ENCODE measurements at places on chromosomes 12 and 14. TPM values are rescaled to one million over a fixed set of nuclear protein-coding genes. Genes with fewer than 3 reads are reported as not detected.

GRCh38 chr12:26058818-26059217 is 66.0 kb downstream of the BHLHE41 start:
- no peak for DNase-seq
- H3K4me3 ChIP-seq: no peak overlapping the region
- peaks cover 18% of the 10 kb centered on the region for H3K4me1 ChIP-seq
- no peaks in the 10 kb centered on the region for H3K27me3 ChIP-seq
- H3K36me3 ChIP-seq: 0 out of 2 replicates have a peak, but pooled peaks cover 4% of the 10 kb centered on the region

DNA sequence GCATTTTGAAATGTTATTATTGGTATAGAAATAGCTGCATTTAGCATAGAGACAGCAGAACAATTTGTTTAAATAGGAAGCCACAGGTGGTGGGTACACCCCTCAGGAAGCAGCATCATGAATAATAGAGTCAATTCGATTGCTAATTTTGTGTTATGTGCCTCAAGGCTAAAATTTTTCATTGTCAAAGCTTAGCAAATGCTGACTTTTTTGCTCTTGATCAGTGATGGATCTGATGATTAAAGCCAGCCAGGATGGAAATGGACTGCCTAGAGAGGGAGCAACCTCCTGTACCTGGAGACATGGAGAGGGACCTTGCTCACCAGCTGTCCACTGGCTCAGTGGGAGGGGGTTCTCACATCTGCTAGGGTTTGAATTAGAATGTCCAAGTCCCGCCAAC is 4.5 kb upstream of the KRT8 start:
- 0 out of 2 replicates have a peak, but pooled peaks cover 1% of the 10 kb centered on the region for H3K36me3 ChIP-seq
- H3K27me3 ChIP-seq: no peaks in the 10 kb centered on the region
- DNase-seq: no peak
- H3K27ac ChIP-seq: peak overlapping the region; percentile 99
- H3K4me1 ChIP-seq: peaks cover 57% of the 10 kb centered on the region
- peak overlapping the region; percentile 19 for H3K4me3 ChIP-seq

GRCh38 chr12:56751712-56752598 is at the start of gene PRIM1:
TSS of gene PRIM1 (minus strand) at chr12:56752323. CDS start at chr12:56752298, 25 bp downstream.
- H3K36me3 ChIP-seq: 0 out of 2 replicates have a peak, but pooled peaks cover 1% of the 10 kb centered on the region
- H3K4me3 ChIP-seq: peak within 1 kb of the TSS; percentile 66
- H3K4me1 ChIP-seq: peaks cover 8% of the 10 kb centered on the region
- peak; percentile 71 for DNase-seq

GRCh38 chr14:51533160-51533559 is 118.5 kb upstream of the FRMD6 start:
- H3K4me1 ChIP-seq: peaks cover 43% of the 10 kb centered on the region
- H3K36me3 ChIP-seq: no peaks in the 10 kb centered on the region
- peak overlapping the region; percentile 99 for H3K27ac ChIP-seq
- H3K4me3 ChIP-seq: no peak overlapping the region
- peak; percentile 59 for DNase-seq

GRCh38 chr12:10331642-10332239 is 24.1 kb downstream of the KLRD1 start:
- H3K4me3 ChIP-seq: no peak overlapping the region
- no peaks in the 10 kb centered on the region for H3K36me3 ChIP-seq
- peak; percentile 19 for DNase-seq
- no peak overlapping the region for H3K27ac ChIP-seq
- H3K4me1 ChIP-seq: no peaks in the 10 kb centered on the region

DNA sequence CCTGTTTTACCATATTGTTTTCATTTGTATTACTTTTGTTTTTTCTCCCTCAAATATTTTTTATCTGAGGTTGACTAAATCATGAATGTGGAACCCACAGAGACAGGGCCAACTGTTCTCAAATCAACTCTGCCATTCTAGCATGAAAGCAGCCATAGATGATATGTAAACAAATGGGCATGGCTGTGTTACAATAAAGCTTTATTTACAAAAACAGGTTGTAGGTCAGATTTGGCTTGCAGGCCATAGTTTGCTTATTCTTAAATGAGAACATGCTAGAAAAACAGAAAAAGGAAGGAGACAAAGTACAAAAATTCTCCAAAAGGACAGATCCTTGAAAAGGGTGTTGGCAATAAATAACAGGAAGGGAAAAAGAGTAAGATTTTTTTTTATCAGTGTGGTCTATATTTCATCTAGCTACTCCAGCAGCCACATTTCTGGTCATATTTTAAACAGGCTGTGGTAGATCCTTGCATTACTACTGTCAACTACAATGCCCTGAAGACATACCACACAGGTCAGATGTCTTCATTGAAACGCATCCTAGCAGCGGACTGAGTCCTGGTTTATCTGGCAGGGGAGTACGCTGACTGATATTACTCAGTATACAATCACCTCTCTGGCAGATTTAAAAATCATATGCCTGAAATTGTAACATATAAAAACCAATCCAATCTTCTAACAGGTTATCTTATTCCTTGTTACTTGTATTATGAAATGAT is 42.9 kb downstream of the SPPL3 start:
- H3K27me3 ChIP-seq: no peaks in the 10 kb centered on the region
- no peaks in the 10 kb centered on the region for H3K36me3 ChIP-seq
- no peaks in the 10 kb centered on the region for H3K4me1 ChIP-seq
- H3K4me3 ChIP-seq: no peak overlapping the region

GRCh38 chr12:90390947-90391346 is 564.0 kb downstream of the CCER1 start:
- DNase-seq: no peak
- H3K4me1 ChIP-seq: 0 out of 2 replicates have a peak, but pooled peaks cover 8% of the 10 kb centered on the region
- no peaks in the 10 kb centered on the region for H3K36me3 ChIP-seq

GRCh38 chr14:95364481-95365209 is 44.9 kb upstream of the CLMN start:
- H3K27me3 ChIP-seq: no peaks in the 10 kb centered on the region
- no peak for DNase-seq
- H3K4me1 ChIP-seq: no peaks in the 10 kb centered on the region
- H3K4me3 ChIP-seq: no peak overlapping the region

GRCh38 chr12:107622001-107622400 is 63.6 kb upstream of the PWP1 start:
- H3K4me1 ChIP-seq: no peaks in the 10 kb centered on the region
- no peaks in the 10 kb centered on the region for H3K36me3 ChIP-seq
- H3K27ac ChIP-seq: no peak overlapping the region
- no peak overlapping the region for H3K4me3 ChIP-seq
- DNase-seq: no peak

DNA sequence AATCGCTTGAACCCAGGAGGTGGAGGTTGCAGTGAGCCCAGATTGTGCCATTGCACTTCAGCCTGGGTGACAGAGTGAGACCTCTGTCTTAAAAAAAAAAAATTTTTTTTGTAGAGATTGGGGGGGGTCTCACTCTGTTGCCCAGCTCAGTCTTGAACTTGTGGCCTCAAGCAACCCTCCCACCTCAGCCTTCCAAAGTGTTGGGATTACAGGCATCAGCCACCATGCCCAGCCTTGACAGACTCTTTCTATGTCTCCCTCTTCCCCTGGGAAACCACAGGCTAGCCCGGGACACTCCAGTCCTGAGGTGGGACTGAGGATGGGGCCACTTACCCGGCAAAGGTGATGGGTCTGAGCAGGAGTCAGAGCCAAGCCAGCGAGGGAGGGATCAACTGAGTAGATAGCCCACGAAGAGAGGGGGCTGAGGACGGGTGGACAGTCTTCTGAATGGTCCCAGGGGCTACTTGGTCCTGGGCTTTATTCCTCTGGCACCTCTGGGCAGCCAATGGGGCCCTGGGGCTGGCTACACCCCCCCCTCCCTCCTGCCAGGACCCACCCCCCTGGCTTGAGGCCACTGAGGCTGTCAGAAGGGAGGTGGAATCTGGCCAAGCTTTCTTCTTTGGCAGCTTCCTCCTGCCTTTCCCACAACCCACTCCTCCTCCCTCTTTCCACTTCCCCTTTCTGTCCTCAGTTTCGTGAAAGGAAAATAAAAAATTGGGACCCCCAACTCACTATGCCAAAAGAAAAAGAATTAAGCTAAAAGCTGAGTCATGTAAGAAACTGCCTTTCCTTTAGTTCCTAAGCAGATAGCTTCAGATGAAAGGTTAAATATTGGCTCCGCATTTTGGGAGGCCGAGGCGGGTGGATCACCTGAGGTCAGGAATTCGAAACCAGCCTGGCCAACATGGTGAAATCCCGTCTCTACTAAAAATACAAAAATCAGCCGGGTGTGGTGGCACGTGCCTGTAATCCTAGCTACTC is at the start of gene SDS:
Gene SDS, minus strand, starts transcription at position 453 of the 981 bp plus-strand sequence. CDS start 4,179 bp downstream, outside the sequence.
- no peak for DNase-seq
- no peaks in the 10 kb centered on the region for H3K4me1 ChIP-seq
- H3K27ac ChIP-seq: no peak within 1 kb of the TSS
- H3K27me3 ChIP-seq: no peaks in the 10 kb centered on the region

GRCh38 chr12:55008944-55009585 is 10.7 kb upstream of the NEUROD4 start:
- peaks cover 20% of the 10 kb centered on the region for H3K27me3 ChIP-seq
- H3K36me3 ChIP-seq: no peaks in the 10 kb centered on the region
- no peak for DNase-seq
- H3K4me3 ChIP-seq: no peak overlapping the region
- no peak overlapping the region for H3K27ac ChIP-seq

DNA sequence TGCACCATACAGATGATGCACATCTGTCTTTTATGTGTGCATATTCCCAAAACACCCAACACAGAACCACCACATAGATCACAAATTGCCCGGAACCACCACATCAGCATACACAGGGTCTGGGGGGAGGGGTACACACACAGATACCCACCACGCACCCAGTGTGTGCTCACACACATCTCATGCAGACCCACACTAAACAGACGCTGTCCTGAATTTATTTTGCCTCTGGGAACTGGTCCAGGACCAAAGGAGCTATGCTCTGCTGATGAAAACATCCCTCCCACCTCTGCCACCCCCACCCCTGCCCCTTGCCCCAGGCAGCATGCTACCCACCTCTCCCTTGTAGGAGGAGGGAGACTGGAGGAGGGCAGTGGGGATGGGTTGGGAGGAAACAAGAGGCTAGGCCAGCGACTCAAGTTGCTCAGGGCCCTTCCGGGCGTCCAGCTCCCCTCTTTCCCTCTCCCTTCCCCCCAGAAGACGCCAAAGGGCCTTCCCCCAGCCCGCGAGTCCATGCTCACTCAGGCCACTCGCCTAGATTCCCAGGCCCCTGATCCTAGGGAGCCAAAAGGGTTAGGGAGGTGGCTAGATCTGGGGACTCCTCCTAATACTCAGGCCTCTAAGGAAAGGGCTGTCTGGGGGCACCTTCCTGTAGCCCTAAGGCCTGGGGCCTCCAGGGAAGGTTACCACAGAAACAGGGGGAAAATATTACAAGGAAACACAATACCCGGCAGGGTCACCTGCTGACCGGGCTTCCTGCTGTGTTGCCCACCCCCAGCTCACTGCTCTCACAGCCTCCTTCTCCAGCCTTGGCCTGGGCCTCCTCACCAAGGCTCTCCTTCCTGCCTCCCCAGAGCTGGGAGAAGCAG is 3.1 kb downstream of the HDAC7 start:
- H3K36me3 ChIP-seq: 0 out of 2 replicates have a peak, but pooled peaks cover under 1% of the 10 kb centered on the region
- no peaks in the 10 kb centered on the region for H3K27me3 ChIP-seq
- peak overlapping the region; percentile 6 for H3K4me3 ChIP-seq
- no peak overlapping the region for H3K27ac ChIP-seq

GRCh38 chr12:85805654-85806053 is 30.6 kb downstream of the RASSF9 start:
- no peaks in the 10 kb centered on the region for H3K36me3 ChIP-seq
- no peak overlapping the region for H3K27ac ChIP-seq
- H3K27me3 ChIP-seq: no peaks in the 10 kb centered on the region
- no peaks in the 10 kb centered on the region for H3K4me1 ChIP-seq

DNA sequence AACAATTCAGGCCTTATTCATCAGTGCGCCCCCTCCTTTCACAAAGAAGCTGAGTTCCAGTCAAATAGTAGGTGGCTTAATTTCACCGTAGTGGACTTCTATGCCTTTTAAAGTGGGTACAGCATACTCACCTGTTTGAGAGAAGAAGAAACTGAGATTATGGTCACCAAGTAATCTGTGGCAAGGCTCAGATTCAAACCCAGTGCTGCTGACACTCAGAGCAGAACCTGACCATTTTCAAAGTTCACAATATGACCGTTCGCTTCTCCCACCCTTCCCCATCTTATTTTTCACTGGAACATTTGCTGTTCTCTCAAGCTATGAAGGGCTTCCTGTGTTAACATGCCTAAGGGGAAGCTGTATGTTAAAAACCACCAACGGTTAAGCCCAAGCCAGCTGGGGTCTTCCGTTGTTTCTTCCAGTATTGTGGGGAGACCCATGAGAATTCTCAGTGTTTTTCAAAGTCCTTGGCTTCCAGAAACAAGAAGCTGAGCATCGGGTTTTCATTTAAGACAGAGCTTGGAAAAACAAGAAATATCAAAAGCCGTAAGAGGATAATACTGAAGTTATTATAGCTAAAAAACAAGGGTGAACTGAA is 6.1 kb upstream of the PSMA6 start:
- no peak overlapping the region for H3K4me3 ChIP-seq
- no peaks in the 10 kb centered on the region for H3K4me1 ChIP-seq
- H3K27ac ChIP-seq: no peak overlapping the region
- DNase-seq: no peak
- no peaks in the 10 kb centered on the region for H3K36me3 ChIP-seq

DNA sequence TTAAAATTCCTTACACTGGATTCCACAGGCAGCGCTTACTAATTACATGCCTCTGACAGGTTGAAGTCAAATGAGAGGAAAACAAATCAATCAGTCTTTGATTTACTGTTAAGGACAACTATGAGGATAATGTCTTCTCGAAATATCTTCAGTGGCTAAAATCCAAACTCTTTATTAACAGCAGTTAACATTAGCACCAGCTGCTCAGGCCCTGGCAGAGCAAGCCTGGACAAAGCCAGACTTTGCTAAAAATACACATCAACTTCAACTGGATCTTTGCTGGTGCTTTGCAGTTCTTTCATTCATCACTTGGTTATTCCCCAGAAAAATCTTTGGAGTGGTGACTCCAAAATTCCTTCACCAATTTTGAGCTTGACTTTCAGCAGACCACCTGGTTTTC is 98.7 kb downstream of the HECTD4 start:
- no peaks in the 10 kb centered on the region for H3K4me1 ChIP-seq
- no peak for DNase-seq
- no peaks in the 10 kb centered on the region for H3K27me3 ChIP-seq
- H3K36me3 ChIP-seq: no peaks in the 10 kb centered on the region
- no peak overlapping the region for H3K27ac ChIP-seq

Gene PLBD1
- total RNA-seq: 13.8 TPM

Gene ADCY4
- total RNA-seq: 2.0 TPM

Gene IRF2BPL
- total RNA-seq: 84.5 TPM

Gene CDKL1
- total RNA-seq: 2.4 TPM

Gene FLVCR2
- total RNA-seq: 35.7 TPM

Gene KRT83
- 0.43 TPM for total RNA-seq

Gene SLC35F4
- total RNA-seq: not detected

Data from PC-9 (cell line).